ENCODE measurements at places on chromosomes 4 and X. TPM values are rescaled to one million over a fixed set of nuclear protein-coding genes. Genes with fewer than 3 reads are reported as not detected.

The KDR gene
- 51.9 TPM for polyA plus RNA-seq

The NDNF gene
- 58.8 TPM for polyA plus RNA-seq

The HTRA3 gene
- 8.4 TPM for polyA plus RNA-seq

The CABS1 gene
- 0.22 TPM for polyA plus RNA-seq

DNA sequence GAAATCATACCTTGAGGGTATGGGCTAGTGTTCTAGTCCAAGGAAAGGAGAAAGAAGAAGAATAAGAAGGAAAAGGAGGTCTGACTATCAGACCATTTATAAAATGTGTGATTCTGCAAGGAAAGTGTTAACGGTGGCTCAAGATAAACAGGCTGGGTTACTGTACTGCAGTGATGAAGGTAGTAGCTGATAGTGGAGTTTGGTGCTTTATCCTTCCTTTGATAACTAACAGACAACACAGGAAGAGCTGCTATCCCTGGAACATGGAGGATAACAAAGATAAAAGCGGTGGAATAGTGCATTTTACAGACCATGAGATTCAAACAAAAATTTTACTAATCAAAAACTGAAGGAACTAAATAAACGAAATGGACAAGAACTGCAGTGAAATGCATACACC, 2.6 kb downstream of the UNC5C start:
- DNase-seq: no peak

- DNase-seq: no peak
Observed at GRCh38 chr4:6196871-6197270, 3.5 kb downstream of the JAKMIP1 start.

GRCh38 chrX:17700976-17701375, 36.3 kb upstream of the SCML1 start:
- no peak for DNase-seq

DNA sequence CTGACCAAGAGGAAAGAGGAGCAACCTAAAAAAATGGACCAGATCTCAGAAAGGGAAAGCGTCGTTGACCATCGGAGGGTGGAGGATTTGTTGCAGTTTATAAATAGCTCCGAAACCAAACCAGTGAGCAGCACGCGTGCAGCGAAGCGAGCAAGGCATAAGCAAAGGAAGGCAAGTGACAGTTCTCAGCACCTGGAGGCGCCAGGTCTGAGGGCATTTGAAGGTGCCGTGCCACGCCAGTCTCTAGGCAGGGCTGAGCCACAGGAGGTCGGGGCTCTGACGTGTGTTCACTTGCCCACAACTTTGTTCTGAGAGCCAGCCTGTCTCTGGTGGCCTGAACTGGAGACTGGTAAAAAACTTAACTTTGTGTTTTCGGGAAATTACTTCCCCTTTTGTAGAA, 59.7 kb downstream of the TNIP2 start:
- no peak for DNase-seq

- no peak for DNase-seq
Observed at GRCh38 chrX:153474718-153475117, 4.3 kb upstream of the HAUS7 start.

Data from renal pelvis (tissue), 12 donors.